Common myeloid progenitor, CD34-positive (primary cell): ENCODE measurements at places on chromosomes 6 and 20.

- DNase-seq: no peak
Observed at GRCh38 chr6:105872249-105872648, 213.9 kb upstream of the PRDM1 start.

DNA sequence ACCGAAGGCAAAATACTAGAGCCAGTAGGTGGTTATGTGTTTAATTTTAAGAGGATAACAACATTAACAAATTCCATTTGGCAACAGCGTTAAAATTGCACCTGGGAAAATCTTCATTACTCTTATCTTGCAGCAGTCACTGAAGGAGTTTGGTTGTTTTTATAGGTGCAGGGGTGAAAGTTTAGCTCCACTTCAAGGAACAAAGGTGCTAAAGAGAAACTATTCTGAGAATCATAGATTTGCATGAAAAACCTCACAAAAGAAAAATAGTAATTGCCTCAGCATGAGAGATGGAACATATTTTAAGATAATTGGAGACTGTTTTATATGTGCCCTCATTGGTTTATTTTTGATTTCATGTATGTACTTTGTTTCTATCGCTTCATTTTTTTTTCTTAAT, 444.4 kb downstream of the UTRN start:
- no peak for DNase-seq

DNA sequence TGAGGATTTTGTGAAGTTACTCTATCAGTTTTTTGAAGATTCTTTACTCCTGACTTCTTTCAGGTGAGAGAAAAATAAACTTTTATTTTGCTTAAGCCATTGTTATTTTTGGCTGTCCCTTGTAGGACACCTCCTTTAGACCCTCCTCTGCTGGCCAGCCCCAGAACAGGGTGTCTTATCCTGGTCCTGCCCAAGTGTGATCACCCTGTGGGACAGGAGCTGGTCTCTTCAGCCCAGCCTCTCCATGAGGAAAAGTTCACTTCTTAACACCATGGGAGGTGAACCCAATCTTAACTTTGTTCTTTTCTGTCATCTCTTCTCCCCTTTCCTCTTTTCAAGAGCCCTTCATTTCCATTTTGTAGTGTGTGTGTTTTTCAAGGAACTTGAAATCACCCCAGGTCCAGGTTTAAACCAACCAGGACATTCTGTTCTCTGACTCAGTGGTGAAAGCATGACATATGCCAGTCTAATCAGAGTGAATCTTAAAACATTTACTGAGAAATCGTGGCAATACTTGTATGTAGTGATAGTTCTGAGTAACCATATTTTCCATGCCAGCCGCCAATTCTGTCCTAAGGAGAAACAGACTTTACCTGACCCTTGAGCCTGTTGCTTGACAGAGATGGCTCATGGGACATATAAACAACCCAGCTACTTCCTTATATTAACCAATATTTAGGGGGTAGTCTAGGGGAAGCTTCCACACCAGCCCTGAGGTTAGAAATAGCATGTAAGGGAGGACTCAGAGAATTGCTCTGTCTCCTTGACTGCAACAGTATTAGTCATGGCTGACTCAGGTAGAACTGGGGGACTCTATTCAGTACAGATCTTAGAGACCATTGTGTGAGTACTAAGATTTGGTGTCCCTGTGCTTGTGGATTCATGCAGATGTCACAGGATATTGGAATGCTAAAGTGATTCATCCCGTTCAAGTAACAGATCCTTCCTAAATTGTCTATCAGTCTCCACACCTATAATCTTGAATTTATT, 48.8 kb downstream of the FLRT3 start:
- no peak for DNase-seq

GRCh38 chr20:47980336-47981177, 195.3 kb upstream of the SULF2 start:
- no peak for DNase-seq

DNA sequence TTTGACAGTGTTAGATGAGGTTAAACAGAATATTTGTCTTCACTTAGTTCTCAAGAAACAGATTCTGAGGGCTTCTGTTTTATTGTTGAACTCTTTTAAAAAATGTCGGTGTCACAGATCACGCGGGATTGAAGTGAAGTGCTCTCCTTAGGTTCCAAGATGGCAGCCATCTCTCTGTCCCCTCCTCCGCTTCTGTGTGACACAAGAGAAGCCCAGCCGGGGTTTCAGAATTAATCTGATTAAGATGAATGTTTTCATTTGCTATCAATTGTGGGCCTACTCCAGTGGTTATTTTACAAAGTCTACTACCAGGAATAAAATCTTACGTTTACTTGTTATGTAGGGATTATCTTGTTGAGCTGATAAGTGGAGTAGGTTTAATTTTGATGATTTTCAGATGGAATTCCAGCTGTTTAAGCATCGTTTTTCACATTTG, 10.9 kb downstream of the HIVEP1 start:
- DNase-seq: no peak

DNA sequence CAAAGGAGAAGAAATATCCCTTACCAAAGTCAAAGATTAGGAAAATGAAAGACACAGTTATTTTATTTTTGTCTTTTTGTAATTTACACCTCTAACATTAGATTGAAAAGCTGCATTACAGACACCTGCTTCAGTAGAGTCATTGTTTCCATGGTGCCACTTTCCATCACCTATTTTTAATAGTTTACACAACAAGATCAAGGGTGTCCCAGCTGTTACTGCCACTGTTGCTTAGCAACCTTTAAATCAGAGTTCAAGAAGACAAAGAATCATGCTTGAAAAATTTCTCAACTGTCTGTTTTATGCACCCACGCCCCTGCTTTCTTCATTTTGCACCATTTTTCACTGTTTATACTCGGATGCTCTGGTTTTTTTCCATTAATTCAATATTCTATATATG, 668.2 kb upstream of the GJE1 start:
- no peak for DNase-seq

GRCh38 chr6:5529733-5530132, 268.4 kb downstream of the FARS2 start:
- no peak for DNase-seq

DNA sequence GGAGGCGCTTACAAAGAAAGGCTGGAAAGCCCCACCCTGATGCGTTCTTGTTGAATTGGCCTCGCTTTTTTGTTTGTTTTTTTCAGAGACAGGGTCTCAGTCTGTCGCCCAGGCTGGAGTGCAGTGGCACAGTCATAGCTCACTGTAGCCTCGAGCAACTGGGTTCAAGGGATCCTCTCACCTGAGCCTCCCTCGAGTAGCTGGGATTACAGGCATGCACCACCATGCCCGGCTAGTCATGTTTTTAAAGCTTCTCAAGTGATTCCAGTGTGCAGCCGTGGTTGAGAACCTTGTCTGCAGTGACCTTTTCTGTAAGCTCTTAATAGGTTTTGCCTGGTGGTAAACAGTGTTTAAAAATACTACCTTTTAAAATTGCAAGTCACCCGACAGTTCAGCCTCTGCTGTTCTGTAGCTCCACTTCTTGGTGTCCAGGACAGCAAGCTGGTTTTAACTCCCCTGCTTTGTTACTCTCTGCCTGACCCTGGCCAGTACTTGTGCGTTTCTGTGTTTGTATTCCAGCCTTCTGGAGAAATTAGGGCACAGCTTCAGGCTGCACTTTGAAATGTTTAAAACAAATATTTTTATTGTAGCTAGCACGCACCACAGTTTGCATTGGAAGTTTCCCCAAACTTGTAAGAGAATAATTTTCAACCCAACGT, 54.4 kb downstream of the KDM1B start:
- no peak for DNase-seq

DNA sequence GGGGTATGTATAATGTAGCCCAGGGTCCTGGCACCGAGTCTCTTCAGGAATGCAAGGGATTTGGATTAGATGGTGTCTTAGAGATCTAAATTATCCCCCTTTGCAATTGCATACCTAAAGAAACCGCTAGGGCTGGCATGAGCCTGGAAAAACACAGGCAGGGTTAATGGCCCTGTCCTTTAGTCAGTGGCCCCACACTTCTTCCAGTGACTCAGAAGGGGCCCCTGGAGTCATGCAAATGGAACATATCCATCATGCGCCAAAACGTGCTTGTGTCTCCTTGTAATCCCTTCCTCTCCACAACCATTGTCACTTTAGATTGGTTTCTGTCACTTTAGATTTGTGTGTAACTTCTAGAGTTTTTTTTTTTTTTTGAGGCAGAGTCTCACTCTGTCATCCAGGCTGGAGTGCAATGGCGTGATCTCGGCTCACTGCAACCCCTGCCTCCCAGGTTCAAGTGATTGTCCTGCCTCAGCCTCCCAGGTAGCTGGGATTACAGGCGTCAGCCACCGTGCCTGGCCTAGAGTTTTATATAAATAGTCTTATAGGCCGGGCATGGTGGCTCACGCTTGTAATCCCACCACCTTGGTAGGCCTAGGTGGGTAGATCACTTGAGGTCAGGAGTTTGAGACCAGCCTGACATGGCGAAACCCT, 8.7 kb upstream of the MYBL2 start:
- DNase-seq: no peak

DNA sequence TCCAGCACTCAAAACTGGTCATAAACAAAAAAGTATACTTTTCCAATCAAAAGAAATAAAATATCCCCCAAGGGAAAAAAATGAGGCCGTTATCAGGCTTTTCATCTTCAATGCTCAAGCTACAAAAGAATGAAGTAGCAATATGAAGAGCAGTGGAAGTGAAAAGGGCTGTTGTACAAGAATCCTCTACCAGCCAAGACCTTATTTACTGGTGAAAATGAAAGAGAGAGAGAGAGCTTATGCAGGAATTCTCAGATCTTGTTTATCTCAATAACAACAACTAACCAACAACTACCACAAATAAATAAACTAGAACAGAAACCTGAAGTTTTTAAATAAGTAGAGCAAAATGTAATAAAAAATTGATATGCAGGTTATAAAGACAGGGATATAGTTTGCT, 400.6 kb downstream of the HDGFL1 start:
- no peak for DNase-seq

- no peak for DNase-seq
Observed at GRCh38 chr6:39391182-39391581, 68.7 kb upstream of the KCNK16 start.

GRCh38 chr20:7627734-7628663, 312.3 kb downstream of the HAO1 start:
- DNase-seq: no peak

- DNase-seq: no peak
Observed at GRCh38 chr20:2746636-2747265, 53.7 kb downstream of the CPXM1 start.

DNA sequence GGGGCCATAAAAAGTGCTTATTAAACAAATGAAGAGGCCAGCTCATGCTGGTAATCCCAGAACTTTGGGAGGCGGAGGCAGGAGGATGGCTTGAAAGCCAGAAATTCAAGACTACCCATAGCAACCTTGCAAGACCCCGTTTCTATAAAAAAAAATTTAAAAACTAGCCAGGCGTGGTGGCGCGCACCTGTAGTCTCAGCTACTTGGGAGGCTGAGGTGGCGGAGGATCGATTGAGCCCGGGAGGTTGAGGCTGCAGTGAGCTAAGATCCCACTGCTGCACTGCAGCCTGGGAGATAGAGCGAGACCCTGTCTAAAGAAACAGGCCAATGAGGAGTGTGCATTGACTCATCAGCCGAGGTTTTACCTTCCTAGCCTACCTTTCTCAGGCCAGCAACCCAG, 15.2 kb downstream of the NPEPL1 start:
- no peak for DNase-seq

DNA sequence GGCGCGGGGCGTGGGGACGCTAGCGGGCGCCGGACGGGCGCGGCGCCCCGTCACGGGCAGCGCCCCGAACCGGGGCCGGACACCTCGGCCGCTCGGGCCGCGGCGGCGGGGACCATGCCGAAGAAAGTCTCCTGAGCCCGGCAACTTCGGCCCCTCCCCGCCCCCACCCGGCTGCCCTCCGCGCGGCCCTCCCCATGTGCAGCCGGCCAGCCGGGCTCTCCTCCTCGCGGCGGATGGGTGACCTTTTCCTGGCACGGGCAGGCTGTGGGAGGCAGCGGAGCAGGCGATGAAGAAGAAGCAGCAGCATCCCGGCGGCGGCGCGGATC, 278 bp downstream of the UST start:
- DNase-seq: no peak

DNA sequence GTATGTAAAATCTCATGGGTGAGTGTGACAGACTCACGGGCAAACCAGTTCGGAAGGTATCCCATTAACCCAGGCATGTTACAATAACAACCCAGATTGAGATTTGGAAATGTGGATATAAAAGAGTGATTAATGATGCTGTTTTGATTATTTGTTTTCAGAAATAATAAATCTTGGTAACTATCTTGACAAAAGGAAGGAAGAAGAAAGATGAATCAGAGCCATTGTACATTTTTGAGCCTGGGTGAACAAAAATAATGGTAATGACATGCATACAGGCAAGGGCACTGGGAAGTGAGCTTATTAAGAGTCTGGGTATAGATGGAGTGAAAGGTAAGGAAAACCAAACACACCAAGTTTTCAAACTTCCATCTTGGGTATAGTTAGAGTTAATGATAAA, 862.0 kb downstream of the PHF3 start:
- no peak for DNase-seq

DNA sequence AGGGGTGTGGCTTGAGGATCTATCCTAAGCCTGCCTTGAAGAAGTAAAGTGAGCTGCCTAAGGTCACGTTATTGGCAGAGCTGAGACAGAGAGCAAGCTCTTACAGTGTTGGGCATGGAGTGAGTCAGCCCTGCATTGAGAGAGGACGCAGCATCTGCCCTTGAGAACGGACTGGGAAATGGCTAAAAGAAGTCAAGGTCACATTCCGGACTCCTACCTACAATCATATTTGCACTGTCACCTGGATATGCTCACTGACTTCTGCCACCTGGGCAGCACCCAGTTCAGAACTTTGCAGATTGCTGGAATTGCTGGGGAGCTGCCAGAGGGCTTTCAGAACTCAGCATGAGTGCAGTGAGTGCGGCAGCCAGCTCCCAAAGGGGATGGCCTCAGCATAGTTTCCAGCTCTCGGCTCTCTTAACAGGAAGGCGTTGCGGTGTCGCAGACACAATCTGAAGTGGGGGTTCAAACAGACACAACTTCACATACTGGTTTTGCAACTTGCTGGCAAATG, 199.3 kb upstream of the SGK1 start:
- no peak for DNase-seq

GRCh38 chr20:2303673-2304072, 7.9 kb downstream of the TGM3 start:
- no peak for DNase-seq

GRCh38 chr6:40308533-40309306, 278.4 kb downstream of the LRFN2 start:
- peak; percentile 75 for DNase-seq

GRCh38 chr6:72938104-72938503, 287.2 kb downstream of the KHDC1L start:
- DNase-seq: no peak

GRCh38 chr20:41478026-41478425, 111.4 kb upstream of the EMILIN3 start:
- DNase-seq: no peak

GRCh38 chr6:167538746-167539145, 213.9 kb downstream of the TTLL2 start:
- DNase-seq: no peak
